ENCODE measurements at places on chromosomes 2 and 18. TPM values are rescaled to one million over a fixed set of nuclear protein-coding genes. Genes with fewer than 3 reads are reported as not detected.

The TMEM178A gene
- total RNA-seq, result 4.4 TPM

The LCT gene
- not detected for total RNA-seq

The TTC32 gene
- 4.4 TPM for total RNA-seq

The ZNF385B gene
- not detected for total RNA-seq

The DSG4 gene
- under 0.01 TPM for total RNA-seq

The PAIP2B gene
- total RNA-seq, result 2.3 TPM

The ABCG8 gene
- total RNA-seq, result not detected

The C2orf81 gene
- 2.4 TPM for total RNA-seq

The TLX2 gene
- not detected for total RNA-seq

The IFT172 gene
- 19.4 TPM for total RNA-seq

The FN1 gene
- 15,712 TPM for total RNA-seq

The ID2 gene
- 133 TPM for total RNA-seq

The ANKRD30B gene
- total RNA-seq, result not detected

The KATNAL2 gene
- 3.0 TPM for total RNA-seq

The EMILIN1 gene
- 15.2 TPM for total RNA-seq

The DUSP19 gene
- total RNA-seq, result 0.49 TPM

The FSHR gene
- not detected for total RNA-seq

The ALPG gene
- not detected for total RNA-seq

The SCN7A gene
- total RNA-seq, result 0.51 TPM

The TMEM131 gene
- 12.3 TPM for total RNA-seq

The GREB1L gene
- total RNA-seq, result 4.1 TPM

The KHK gene
- 2.5 TPM for total RNA-seq

The SERPINB12 gene
- total RNA-seq, result not detected

The MLPH gene
- total RNA-seq, result 114 TPM

Measured in mesangial cell (primary cell).